ENCODE measurements at places on chromosomes 1 and 21.

DNA sequence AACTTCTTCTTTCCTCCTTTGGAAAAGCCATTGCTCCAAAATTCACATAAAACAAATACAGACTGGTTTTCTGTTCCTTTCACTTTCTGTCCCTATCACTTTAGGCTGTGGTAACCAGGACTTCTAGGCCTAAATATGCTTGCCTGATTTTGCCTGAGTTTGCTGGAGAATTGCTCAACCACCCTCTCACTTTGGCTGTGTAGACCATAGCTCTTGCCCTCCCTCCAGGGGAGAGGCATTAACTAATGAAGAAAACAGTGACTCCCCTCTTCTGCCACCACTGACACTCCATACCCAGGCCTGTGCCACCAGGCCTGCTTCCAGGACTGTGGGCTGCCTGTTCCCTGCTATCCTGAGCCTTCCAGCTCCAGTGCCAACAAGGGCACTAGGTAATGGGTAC, 163.5 kb downstream of the TOMM20 start:
- no peak for DNase-seq

DNA sequence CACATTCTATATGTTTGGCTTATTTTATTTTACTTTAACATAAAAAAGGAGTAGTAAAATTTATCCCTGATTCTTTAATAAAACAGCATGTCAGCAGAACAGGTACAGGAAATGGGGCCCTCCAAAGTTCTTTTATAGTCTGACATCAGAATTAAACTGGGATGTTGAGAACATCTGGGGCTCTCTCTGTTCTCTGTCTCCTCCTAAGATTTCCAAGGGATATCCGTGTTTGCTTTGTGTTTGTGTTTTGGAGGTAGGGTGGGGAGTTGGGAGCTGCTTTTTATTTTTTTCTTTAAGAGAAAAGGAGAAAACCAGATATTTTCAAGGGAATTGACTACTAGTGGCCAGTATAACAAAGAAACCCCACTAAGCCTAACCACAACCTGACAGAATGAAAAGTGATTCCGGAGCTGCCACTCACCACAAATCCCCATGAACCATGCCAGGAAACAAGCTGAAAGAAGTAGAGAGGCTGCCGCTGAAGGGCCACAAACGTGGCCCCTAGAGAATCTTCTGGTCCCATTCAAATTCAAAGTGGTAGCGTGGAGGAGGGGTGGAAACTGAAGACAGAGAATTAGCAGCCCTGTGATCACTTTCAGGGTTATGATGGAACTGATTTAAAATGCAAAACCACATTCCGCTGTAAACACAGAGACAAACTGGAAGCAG, 369.6 kb upstream of the ADGRL2 start:
- no peak for DNase-seq

- DNase-seq: no peak
Observed at GRCh38 chr21:28961927-28962326, 30.8 kb downstream of the LTN1 start.

- DNase-seq: no peak
Observed at GRCh38 chr1:240090957-240091600, 604 bp upstream of the FMN2 start.

- no peak for DNase-seq
Observed at GRCh38 chr1:156857532-156857931, 1.4 kb downstream of the INSRR start.
